ENCODE measurements at places on chromosomes 2 and 18.

- DNase-seq, result no peak
These were observed 241.8 kb upstream of the RAB12 start for GRCh38 chr18:8367217-8367988.

GRCh38 chr2:216789081-216789480, 70.8 kb downstream of the TNP1 start:
- DNase-seq, result no peak

DNA sequence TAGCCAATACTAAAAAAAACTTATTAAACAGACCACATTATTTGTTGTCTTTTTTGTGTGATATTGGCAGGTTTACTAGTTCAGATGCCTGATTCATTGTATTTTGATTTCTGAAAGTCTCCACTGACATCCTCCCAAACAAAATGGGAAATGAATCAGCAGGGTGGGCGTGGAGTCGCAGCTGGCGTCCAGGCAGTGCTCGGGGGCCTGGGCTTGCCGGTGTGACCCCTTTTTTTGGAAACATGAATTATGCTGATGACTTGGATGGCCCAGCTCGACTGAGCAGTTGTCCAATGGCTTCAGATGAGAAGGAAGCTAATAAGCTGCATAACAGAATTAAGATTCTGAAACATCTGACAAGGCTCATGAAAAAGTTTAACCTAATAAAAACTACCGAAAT, 1.7 kb upstream of the KCNG2 start:
- no peak for DNase-seq

DNA sequence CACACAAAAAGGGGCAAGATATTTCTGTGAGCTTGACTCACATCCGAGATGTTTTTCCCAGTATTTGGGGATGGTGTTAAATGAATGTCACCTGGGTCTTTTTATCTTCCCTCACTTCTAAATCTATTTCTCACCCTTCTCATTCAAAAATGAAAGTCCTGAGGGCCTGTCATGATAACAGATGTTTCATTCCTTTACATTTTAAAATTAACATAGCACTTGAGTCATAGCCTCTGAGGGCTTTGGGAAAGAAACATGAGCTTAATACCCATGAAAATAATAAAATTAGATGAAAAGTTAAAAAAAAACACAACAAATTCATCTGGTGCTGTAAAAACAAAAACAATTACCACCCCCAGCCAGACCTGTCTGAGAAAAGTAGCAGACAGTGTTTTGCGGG, 226.7 kb downstream of the HNMT start:
- no peak for DNase-seq

- no peak for DNase-seq
These were observed 23.9 kb upstream of the CEP68 start for GRCh38 chr2:65032019-65032975.

GRCh38 chr2:122478117-122478516, 722.7 kb downstream of the TSN start:
- DNase-seq, result no peak

- DNase-seq, result no peak
These were observed 17.1 kb upstream of the DNMT3A start for GRCh38 chr2:25358836-25359235.

DNA sequence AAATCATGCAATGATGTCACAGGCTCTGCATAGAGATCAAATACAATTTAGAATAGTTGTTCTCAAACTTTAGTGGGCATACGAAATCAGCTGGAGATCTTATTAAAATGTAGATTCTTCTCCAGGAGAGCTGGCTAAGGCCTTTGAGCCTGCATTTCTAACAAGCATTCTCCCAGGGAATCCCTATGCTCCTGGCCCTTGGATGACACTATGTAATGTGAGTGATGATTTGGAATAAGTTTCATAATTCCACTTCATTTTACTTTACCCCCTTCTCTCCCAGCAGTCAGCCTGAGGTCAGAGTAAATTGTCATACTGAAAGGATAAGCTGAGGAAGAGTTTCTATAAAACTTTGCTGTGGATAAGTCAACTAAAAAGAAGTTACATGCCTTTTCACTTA, 189.1 kb downstream of the UBE2E3 start:
- DNase-seq, result no peak

GRCh38 chr2:102514061-102514785, 41.2 kb downstream of the SLC9A4 start:
- DNase-seq, result no peak

DNA sequence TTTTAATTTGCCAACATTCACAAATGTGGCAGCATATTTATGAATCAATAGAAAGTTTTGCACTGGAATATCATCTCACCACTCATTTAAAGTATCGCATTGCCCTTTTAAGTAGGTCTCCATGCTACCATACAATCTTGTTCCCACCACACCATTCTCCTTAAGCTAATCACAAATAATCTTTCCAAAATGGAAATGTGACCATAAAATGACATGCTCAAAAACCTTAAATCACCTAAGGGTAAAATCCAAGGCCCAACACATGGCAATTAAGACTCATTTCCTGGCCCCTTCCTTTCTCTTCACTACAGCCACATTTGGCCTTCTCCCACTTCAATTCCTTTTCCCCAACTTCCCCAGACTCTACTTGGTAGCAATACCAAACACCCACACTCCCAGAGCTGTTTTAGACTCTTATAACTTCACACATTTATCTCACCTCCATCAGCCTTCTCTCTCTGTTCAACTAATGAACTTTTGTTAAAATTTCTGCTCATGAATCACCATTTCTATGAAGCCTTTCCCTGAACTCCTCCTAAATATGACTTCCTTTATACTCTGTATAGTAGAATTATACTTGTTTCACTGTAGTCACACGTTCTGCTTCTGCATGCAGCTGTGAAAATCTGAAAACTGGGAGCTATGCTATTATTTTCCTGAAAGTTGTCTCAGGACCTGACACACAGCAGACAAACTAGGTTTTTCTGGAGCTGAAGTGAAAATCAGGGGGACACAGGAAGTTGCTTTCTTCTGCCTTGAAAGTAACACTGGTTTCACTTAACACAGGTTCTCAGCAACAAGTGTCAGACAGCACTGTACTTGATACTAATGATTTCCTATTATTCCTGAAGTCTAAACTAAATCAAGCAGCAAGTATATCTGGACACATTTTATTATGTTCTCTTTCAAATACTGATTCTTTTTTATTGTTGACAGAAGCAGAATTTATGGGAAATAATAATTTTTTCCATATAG, 303.9 kb downstream of the ZEB2 start:
- DNase-seq, result no peak

DNA sequence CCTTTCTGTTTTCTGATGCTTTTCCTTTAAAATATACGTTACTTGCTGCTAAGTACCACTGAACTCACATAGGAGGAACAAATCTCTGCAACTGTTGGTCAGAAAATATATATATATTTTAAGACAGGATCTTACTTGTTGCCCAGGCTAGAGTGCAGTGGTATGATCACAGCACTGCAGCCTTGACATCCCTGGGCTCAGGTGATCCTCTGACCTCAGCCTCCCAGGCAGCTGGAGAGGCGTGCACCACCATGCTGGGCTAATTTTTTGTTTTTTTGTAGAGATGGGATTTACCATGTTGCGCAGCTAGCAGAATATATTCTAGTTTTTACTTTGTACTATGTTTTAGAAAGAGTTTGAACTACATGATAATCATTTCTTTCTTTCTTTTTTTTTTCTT, 51.5 kb downstream of the EHBP1 start:
- DNase-seq, result no peak

DNA sequence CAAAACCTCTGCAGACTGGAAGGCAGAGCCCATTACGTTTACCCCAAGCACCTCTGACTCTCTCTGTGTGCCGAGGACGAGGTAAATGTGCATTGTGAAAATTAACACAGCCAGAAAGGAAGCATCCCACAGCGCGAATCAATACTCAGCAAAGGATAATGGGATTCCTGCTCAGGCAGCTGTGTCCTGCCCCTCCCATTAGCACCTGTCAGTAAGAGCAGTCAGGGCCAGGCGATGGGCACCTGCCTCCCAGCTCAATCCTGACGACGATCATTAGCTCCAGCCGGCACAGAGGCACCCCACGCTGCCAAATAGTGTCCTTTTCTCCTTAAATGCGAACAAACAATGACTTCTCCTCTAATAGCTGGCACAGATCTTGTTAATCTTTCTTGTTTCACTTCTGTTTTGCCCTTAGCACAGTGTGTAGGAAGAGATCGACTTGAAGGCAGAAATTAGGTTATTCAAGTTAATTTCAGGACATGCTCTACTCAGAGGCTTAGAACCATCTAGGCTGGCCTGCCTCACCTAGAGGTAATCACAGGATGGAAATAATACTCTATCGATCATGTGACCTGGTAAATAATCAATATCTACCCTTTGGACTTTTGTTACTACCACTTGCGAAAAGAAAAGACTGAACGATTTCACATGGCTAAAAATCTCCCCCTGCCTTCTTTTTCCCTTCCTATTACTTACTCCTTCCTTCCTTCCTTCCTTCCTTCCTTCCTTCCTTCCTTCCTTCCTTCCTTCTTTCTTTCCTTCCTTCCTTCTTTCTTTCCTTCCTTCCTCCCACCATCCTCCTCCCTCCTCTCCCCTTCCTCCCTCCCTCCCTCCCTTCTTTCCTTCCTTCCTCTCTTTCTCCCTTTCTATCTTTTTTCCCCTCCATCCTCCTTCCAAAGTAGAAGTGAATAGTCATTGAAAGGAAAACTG, 487.9 kb upstream of the ID2 start:
- no peak for DNase-seq

DNA sequence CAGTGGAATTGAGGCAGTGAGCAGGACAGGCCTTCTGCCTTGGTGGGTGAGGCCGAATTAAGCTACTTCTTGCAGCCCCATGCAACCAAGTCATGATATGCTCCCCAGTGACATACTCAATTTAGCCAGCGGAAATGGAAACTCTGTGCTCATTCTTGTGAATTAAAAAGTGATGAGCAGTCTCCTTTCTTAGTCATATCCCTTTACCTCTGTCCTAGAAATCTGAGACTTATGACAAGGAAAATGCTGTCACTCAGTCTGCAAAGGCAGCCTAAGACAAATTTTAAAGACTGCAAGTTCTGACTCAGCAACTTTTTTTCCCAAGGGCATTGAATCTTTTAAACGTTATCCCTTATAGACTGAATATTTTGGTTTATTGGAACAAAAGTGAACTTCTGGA, 218.2 kb downstream of the SH3BP4 start:
- no peak for DNase-seq

DNA sequence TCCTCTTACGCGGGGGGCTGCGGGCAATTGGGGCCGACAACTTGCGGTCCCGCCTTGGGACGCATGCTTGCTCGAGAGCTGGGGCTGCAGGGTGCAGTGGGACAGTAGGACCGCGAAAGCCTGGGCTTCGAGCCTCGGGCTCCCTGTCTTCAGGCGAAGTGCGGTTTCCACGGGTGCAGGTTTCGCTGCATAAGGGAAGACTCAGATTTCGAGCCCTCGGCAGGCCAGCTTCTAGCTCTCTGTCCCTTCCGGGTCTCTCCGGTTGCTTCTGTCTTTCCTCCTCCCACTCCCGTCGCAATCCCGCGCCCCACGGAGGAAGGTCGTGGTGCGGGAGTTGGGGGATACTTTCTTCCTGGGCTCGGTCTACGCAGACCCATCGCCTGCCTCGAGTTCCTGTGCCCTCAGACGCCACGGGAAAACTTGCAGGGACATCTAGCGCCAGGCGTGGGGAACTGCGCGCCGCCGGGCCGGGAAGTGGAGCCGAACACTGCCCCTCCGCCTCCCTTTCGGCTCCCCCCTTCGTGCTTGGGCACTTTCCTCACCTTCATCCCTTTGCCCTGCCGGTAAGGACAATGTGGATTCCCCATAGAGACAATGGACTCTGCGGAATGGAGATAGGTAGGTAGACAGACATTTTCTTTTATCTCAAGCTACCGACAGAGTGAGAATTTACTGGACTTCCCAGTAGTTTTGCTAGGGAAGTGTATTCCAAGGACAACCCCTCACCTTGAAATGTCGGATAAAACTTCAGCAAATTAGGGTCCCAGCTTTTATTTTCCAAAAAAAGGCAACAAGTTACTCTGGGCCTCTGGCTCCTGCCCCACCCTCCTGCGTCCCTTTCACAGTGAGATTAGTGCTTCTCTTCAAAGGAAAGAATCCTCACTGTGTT, 4.2 kb upstream of the HOXD13 start:
- no peak for DNase-seq

GRCh38 chr2:121205321-121205942, 79.6 kb downstream of the TFCP2L1 start:
- no peak for DNase-seq

DNA sequence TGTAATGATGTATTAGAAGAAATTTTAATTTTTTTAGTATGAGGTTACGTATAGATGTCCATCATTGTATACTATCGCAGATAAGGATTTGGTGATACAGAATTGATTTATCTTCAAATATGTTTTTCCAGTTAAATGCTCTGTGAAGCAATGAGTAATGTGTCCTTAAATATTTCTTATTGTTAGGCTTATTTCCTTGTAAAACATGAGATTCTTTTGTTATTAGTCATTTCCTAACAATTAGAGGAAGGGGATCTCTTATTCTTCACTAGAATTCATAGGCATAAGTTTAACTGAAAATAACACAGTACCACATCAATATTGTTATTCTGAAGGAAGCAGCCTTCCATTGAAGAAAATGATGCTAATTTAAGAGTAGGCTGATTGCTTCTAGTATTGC, 15.5 kb upstream of the OTX1 start:
- no peak for DNase-seq

- DNase-seq, result no peak
These were observed 213.0 kb downstream of the RNF152 start for GRCh38 chr18:61679836-61680235.

- peak; percentile 7 for DNase-seq
These were observed 30.8 kb downstream of the C18orf54 start for GRCh38 chr18:54388203-54389142.

DNA sequence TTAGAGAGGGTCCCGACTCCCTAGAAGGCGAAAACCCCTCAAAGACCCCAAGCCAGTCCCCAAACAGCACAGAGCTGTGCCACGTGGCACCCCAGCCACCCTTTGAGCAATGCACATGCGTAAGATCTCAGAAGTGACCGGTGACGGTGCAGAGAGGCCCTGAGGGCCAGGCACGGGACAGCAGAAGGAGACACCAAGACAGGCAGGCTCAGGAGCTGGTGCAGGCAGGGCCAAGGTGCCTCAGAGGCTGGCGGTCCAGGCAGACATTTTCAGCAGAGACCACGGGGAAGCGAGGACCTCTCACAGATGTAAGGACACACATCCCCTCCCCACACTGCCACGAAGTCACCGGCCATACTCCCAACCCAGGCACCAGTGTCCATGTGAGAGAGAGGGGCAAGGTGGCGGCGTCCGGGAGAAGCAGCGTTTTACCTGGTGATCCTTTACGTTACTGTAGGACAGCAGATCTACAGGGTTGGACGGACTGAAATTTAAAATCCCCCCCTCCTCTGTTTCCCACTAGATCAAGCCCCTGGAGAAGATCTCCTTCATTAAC, 2.0 kb upstream of the RAB17 start:
- no peak for DNase-seq

- no peak for DNase-seq
These were observed 101.3 kb downstream of the TPO start for GRCh38 chr2:1514391-1515072.
